ENCODE measurements at places on chromosomes 12 and 14. TPM values are rescaled to one million over a fixed set of nuclear protein-coding genes. Genes with fewer than 3 reads are reported as not detected.

DNA sequence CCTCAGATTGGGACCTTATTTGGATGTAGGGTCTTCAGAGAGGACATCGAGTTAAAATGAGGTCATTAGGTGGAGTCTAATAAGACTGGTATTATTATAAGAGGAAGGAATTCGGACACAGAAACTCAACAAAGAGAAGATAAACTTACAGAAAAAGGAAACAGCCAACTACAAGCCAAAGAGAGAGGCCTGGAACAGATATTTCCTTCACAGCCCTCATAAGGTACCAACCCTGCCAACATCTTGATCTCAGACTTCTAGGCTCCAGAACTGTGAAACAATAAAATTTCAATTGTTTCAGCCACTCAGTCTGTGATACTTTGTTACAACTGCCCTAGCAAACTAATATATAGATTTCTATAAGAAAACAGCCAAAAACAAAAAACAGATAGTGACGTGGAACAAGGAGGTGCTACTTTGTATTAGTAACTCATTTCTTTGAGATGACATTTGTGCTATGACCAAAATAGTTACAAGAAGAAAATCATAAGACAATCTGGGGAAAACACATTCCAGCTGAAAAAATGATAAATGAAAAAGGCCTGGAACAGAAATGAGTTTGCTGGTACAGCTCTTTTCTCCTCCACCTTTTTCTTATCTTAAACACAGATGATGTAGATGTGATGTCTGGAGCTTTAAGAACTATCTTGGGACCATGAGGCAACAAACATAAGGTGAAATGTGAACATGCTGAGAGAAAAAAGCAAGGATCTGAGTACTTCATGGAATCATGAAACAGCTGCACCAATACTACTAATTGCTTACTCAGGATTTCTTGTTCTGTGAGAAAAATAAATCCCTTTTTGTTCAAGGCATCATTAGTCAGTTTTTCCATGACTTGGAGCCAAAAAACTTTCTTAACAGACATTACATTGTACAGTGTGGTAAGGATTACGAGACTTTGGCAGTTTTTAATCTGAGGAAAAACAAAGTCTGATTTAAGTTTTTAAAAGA lies 243.2 kb downstream of the ANO6 start:
- DNase-seq: no peak

DNA sequence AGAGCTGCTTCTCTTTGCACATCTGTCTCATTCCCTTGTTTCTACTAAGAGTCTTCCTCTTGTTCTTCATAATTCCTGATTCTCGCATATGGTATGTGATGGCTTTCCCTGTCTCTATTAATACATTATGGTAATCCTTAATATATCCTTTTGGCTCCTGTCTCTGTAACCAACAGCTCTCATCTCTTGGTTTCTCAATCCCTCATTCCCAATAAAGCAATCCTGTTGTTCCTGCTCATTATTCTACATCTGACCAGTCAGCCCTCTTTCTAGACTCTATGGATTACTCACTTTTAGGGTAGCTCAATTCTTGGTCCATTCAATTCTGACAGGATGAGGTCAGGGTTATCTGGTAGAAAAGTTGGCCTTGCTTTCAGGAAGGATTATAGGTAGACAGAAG lies 349.9 kb downstream of the LRIG3 start:
- no peak for DNase-seq

The RASAL1 gene
- total RNA-seq: 4.4 TPM

GRCh38 chr14:69682621-69683263 lies 71.3 kb downstream of the SUSD6 start:
- no peak for DNase-seq

DNA sequence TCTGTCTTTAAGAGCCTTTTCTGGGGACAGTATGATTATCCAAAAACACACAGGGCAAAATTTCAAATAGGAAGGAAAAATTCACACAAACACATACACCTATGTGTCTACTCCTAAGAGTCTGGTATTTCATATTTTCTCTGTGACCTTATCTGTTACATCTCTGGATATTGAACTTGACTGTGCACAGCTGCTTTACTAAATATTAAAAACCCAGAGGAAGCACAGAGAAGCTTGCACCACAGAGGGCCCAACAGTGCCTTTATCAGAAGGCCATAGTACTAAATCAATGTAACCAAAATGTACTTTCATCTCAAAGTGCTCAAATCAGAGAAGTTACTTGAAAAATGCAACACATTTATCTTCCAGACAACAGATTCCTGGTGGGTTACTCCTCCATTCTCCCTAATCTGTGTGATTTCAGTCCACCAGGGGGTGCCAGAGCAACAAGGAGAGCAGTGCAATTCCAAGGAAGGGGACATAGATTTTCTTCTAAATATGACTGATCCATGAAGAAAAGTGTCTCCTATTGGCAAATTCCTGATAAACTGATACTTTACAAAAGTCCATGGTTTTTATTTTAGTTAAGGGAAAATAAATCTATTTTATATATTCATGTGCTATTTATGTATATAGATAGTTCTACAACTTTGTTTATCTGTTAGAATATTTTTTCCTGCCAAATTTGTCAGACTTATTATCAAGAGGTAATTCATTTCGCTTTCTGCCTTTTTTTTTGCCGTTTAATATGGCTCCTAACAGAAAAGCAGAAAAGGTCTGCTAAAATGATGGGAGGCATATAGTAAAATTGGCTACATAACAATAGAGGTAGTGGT lies 617.6 kb downstream of the LRFN5 start:
- peak; percentile 60 for DNase-seq

GRCh38 chr14:76375484-76375883 lies 453 bp upstream of the ESRRB start:
- DNase-seq: no peak

The PLD4 gene
- 4.1 TPM for total RNA-seq

The KLHDC1 gene
- 28.1 TPM for total RNA-seq

GRCh38 chr12:106997916-106998315 lies 11.0 kb upstream of the MTERF2 start:
- no peak for DNase-seq

DNA sequence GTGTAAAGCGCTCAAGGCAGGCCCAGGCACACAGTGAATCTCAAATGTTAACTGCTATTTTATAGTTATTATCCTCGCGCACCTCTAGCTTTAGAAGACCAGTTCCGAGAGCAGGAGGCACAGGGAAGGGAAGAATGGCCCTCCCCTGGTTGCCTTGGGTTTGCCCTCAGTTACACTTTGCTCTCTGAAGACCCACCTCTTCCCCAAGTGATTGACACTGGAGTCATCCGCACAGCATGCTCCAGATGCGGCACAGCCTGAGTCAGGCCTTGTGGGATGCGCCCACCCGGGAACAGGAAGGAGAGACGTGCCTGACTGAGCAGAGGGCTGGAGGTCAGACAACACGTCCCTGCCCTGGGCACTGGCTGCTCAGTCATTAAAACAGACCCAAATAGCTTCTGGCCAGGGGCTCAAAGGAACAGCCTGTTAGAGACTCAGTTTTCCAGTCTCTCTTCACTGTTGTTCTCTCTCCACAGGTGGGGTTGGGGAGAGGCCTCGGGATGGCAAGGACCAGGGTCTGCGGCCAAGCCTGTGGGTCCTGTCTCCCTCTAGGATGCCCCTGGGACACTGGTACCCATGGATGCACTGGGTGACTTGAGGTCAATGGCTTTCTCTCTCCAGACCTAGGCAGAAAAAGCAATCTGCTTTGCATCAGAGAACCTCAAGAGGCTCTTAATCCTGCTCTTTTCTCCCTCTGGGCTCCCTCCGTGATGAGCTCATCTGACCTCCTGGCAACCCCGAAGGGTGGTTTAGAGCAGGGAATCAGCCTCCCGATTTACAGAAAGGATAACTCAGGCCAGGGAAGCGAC lies 13.6 kb upstream of the MLXIP start:
- DNase-seq: no peak

The C12orf50 gene
- total RNA-seq: not detected

DNA sequence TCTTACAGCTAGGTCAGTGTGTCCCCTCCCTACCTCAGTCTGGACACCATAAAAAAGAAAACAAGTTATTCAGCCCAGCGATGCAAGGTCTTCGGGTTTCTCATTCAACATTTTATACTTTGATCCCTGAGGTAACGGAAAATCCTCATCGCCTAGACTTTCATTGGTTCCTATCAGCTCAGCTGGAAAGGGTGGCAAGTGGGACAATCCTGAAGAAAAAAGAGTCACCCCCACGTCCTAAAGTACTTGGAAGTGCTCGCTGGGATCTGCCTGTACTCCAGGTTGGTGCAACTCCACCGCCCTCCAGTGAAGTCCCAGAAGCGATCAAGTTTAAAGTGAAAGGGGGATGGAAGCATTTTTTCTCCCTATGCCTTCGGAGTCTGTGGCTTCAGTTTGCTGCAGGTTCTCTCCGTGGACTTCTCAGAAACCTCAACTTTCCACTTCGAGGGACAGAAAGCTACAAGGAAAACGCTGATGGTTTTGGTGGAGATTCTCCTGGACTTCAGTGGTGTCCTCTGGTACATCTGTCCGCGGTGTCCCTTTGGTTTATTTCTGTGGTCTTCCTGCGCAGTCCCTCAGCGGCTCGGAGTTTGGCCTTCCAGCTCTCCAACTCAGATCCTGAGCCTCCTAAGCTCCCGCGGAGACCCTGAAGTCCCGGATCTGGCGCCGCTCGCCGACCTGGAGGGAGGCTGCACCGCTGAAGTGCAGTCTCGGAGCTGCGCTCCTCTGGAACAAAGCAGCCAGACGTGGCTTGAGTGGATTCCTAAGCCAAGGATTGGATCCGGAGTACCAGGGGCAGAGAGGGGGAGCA lies 1.8 kb upstream of the LRFN5 start:
- no peak for DNase-seq

DNA sequence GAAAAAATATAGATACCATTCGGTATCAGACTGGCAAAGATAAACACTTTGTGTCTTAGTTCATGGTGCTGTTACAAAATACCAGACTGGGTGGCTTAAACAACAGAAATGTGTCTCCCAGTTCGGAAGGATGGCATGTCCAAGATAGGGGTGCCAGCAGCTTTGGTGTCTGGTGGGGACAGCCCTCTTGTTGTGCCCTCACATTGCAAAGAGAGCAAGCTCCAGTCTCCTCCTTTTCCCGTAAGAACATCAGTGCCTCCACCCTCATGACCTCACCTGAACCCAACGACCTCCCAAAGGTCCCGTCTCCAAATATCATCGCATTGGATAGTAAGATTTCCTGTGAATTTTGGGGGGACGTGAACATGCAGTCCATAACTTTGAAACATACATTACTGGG lies 12.4 kb downstream of the ZBTB42 start:
- DNase-seq: no peak

DNA sequence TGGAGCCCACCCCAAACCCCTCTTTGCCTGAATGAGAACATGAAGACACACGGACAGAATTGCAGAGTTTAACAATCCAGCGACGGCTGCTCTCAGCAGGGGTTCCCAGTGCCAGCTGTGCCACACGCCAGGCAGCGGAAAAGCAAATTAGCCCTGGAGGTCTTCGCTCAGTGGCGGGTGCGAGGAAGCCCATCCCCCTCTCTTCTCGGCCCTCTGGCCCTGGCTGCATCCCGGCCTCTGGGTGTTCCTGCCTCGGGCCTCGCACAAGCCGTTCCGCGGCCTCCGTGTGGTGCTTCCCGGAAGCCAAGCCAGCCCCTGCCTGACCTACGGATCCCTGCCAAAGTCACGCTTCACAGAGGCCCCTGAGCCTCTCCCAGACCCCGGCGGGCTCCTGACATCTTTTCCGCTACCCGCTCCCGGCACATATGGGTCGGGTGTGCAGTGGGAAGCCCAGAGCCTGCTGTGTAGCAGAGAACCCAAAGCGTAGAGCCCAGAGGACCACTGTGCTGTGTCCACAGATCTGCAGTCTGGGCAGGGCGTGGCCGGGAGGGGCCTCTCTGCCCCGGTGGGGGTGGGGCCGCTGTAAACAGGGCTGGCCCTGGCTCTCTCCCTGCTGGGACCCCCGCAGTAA lies 70.7 kb upstream of the GALNT9 start:
- DNase-seq: peak; percentile 37

DNA sequence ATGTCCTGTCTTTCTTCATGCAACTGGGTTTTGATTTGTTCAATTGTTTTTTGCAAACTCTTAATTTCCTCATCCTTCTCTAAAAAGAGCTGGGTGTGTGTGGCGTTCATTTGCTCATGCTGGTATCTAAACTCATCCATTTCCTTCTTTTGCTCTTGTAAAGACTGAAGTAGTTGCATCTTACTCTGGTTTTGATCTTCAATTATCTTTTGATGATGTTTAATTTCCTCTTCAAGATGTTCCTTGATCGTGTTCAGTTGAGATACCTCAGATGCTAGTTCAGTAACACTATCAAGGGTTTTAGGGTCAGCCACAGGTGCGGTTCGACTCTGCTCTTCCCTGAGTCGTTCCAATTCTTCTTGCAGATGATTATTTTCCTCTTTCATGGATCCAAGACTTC lies 34.8 kb downstream of the TRIP11 start:
- no peak for DNase-seq

- no peak for DNase-seq
These were observed 304.1 kb downstream of the ITPR2 start for GRCh38 chr12:26528943-26529342.

The NPAS3 gene
- 0.19 TPM for total RNA-seq

DNA sequence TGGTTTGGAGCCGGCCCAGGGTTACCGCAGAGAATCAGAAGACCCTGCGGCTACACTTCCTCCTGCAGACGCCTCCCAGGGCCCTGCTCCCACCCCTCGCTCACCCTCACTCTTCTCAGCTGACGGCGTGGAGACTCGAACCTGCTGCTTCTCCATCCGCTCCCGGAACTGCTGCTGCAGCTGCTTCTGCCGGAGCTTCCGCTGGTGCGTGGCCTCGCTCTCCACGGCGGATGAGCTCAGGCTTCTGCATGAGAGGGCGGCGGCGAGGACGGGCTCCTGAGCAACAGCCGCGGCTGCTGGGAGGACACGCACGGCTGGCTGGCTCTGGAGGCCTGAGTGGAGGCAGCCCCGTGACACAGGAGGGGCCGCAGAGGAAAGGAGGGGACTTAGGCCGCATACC lies 33.3 kb downstream of the RAD52 start:
- no peak for DNase-seq

The GLT1D1 gene
- total RNA-seq: not detected

- DNase-seq: peak; percentile 70
These were observed 991 bp upstream of the RCOR1 start for GRCh38 chr14:102591372-102591943.

DNA sequence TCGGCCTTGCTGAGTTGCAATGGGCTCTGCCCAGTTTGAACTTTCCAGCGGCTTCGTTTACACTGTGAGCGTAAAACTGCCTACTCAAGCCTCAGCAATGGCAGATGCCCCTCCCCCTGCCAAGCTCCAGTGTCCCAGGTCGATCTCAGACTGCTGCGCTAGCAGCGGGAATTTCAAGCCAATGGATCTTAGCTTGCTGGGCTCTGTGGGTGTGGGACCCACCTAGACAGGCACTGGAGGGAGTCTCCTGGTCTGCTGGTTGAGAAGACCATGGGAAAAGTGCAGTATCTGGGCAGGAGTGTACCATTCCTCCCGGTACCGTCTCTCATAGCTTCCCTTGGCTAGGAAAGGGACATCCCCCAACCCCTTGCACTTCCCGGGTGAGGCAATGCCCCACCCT lies 88.2 kb downstream of the KLHL28 start:
- no peak for DNase-seq

The MYF6 gene
- not detected for total RNA-seq

DNA sequence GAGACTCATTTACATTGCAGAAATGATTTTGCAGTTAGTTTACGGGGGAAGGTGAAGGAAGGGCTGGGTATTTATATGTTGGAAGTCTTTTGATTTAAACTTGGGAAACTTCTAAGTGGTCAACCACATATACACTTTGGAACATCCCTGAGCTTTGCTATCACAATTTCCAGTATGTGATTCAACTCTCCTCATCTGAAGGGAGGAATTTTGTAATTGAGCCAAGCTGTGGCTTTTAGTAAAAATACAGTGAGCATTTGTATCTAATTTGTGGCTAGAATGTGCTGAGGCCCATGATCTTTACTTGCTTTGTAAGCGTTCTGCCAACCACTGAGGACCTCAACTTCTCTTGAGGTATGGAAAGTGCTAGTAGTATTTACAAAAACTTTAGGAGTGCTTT lies 235.0 kb upstream of the PDZRN4 start:
- no peak for DNase-seq

All from Peyer's patch (tissue), 4 donors.